Hepatic stellate cell (primary cell): ENCODE measurements at places on chromosomes 12 and 14.

DNA sequence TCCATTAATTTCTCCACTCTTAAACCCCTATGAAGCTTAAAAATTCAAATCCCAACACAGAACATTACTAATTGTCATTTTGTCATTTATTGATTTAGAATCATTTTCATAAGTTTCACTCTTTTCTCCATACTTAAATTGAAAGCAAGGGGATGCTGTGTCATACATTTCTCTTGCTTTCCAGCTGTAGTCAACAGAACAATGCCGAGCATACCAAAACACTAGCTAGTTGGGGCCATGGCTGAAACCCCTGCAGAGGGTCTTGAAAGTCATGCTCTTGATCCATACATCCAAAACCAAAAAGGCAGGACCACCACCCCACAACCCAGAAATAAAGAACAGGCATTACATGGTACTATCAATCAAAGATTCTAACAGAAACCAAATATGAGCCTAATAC is 9.0 kb downstream of the EXOC5 start:
- no peak for DNase-seq

DNA sequence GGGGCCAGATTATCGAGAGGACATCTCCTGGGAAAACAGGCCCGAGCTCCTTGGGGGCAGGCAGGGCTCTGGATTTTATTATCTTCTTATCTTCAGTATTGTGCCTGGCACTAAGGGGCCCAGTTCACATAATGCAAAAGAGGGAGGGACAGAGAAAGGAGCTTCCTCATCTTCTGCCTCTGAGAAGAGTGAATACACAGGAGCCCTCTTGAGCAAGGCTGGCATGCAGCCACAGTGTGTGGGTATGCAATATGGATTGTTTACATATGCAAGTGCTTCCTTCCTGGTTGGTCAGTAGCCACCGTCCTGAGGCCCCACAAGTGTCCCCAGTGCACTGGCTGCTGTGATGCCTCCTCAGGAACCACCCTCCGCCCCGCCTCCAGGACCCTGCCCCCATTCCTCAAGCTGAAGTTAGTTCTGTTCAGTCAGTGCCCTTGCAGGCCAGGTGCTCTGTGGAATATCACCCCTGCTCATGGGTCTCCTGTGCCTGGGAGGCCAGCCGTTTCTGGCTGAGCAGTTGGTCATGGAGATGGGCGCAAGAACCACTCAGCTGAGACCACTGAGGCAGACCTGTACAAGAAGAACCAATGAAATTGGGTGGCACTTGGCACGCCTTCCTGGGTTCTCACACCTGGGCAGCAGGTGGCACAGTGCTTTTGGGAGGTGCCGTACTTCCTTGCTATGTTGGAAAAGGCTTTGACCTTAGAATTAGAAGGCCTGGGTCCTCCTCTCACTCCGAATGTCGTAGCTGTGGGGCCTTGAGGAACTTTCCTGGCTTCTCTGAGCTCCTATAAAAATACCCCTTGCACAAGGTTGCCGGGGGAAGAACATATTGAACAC is 35.1 kb upstream of the ACTN1 start:
- DNase-seq, result no peak

GRCh38 chr14:31118892-31119291 is 88.7 kb downstream of the HECTD1 start:
- no peak for DNase-seq

- no peak for DNase-seq
Observed at GRCh38 chr14:89201645-89202044, 215.4 kb downstream of the FOXN3 start.

GRCh38 chr12:82650627-82651337 is 35.9 kb upstream of the TMTC2 start:
- no peak for DNase-seq

DNA sequence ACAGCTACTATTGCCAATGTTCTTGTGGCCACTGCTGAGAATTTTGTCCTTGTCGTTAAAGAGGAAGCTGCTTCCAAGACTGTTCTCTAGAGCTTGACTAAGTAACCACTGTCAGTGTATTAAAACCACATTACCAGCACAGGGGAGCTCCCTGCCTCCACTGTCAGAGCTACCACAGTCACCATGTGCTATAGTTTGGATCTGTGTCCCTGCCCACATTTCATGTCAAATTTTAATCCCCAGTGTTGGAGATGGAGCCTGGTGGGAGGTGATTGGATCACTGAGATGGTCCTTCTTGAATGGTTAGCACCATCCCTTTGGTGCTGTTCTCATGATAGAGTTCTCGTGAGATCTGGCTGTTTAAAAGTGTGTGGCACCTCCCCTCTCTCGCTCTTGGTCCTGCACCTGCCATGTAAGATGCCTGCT is 23.2 kb upstream of the RAP1B start:
- DNase-seq, result no peak

- no peak for DNase-seq
Observed at GRCh38 chr12:25681580-25681979, 128.5 kb upstream of the LMNTD1 start.

GRCh38 chr12:50213439-50213838 is 46.3 kb upstream of the CERS5 start:
- no peak for DNase-seq

- DNase-seq, result no peak
Observed at GRCh38 chr12:105469211-105469610, 138.7 kb downstream of the C12orf75 start.

GRCh38 chr14:49982501-49982951 is 89.6 kb downstream of the ARF6 start:
- peak; percentile 67 for DNase-seq

DNA sequence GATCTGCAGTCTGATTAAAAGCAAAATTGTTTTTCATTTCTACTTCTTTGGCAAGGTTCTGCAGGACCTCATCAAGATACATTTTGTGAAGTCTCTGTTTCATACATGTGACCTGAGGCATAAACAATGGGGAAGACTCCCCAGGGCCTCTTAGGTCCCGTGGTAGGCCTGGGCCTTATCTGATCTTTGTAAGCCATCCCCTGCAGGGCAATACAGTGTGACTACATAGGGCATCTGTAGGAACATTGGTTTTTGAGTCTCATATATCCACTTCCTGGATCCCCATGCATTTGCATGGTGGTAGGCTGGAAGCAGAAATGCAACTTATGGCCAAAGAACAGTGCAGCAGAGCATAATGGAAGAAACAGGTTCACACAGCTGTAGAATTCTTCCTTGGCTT is 6.0 kb downstream of the FAR2 start:
- no peak for DNase-seq

- no peak for DNase-seq
Observed at GRCh38 chr12:71438670-71439361, 782 bp upstream of the LGR5 start.

DNA sequence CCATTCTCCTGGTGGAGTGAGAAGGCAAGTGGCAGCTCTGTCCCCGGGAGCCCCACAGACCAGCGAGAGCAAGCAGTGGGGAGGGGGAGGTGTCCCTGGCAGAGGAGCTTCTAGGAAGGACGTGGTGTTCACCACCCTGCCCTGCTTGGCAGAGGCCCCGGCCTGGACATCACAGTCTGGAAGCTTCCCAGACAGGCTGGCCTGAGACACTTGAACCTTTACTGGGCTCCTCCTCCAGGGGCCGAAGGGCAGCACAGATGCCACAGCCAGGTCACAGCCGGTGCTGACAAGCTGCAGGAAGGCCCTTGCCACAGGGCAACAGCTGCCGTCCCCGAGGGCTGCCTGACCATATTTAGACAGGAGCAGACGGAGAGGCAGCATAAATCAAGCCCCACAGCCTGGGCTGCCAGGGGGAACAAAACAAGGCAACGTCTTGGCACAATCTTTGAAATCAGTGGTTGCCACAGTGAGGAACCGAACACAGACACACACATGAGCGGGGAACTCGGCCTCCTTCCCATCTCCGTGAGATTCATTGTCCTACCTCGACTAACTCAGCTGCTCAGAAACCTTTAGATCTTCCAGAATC is 28.5 kb downstream of the PRIMA1 start:
- no peak for DNase-seq

GRCh38 chr12:62694116-62694515 is 227.5 kb downstream of the MON2 start:
- no peak for DNase-seq

- DNase-seq, result no peak
Observed at GRCh38 chr14:72916174-72916573, 10.1 kb upstream of the DCAF4 start.

GRCh38 chr12:56581418-56582145 is 48.5 kb downstream of the BAZ2A start:
- DNase-seq, result no peak

- DNase-seq, result no peak
Observed at GRCh38 chr14:60510951-60511599, 2.1 kb downstream of the SIX6 start.

GRCh38 chr12:24945845-24946244 is 3.1 kb downstream of the BCAT1 start:
- no peak for DNase-seq

GRCh38 chr12:88876857-88877256 is 296.6 kb upstream of the KITLG start:
- no peak for DNase-seq

- no peak for DNase-seq
Observed at GRCh38 chr12:5756338-5756842, 188.7 kb downstream of the ANO2 start.

DNA sequence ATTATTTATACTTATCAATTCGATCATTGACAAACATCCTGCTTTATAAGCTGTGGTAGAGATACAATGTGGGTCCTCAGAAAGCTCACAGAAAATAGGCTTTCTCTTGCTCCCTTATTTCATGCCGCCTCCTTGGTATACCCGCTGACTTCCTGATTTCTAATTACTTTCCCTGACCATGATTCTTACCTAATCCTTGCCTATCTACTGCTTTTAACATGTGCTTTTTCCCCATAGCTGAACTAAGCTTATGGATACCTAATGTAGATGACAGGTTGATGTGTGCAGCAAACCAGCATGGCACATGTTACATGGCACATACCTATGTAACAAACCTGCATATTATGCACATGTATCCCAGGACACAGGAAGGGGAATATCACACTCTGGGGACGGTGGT is 65.1 kb downstream of the ITPR2 start:
- no peak for DNase-seq

GRCh38 chr12:46219132-46219876 is 49.5 kb downstream of the SLC38A1 start:
- no peak for DNase-seq

GRCh38 chr12:3461391-3461790 is 29.6 kb upstream of the PRMT8 start:
- DNase-seq, result no peak

GRCh38 chr14:78985668-78986381 is 815.7 kb downstream of the NRXN3 start:
- DNase-seq, result no peak

DNA sequence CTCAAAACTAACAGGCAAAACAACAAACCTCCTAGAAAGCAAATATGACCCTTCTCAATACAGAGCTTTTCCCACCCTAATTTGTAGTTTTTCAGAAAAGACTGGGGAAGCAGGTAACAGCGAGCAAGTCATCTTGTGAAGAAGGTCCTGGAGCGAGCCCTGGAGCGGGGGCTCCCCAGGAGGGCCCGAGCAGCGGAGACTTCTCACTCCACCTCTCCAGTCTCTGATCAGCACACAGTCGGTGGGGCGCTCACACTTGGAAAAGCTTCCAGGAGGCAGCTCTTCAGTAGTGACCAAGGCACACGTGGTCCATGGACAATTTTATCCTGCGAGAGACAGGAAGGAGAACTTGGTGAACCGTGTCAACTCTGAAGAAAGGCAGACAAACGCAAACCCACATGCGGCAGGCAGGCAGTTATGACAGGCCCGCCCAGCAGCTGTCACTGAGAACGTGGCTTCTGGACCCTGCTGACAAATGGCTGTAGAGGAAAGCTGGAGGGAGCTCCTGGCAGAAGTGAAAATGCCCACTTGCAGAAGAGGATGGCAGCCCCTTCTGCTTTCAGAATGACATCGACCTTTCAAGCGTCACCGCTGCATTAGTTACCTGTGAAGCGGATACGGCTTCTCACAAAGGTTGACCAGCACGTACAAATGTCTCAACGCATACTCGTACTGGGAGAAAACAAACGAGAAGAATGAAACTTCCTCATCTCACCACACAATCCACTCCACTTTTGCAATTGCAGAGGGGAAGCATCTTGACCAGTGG is 44.2 kb downstream of the LGMN start:
- DNase-seq, result no peak

- no peak for DNase-seq
Observed at GRCh38 chr14:51035611-51036192, 59.2 kb downstream of the TRIM9 start.

- DNase-seq, result no peak
Observed at GRCh38 chr14:104871145-104871655, 6.1 kb downstream of the CEP170B start.

- no peak for DNase-seq
Observed at GRCh38 chr14:70021548-70022220, 142.5 kb downstream of the SMOC1 start.

- no peak for DNase-seq
Observed at GRCh38 chr14:34138175-34138574, 187.3 kb upstream of the EGLN3 start.

GRCh38 chr14:30297876-30298795 is 260.8 kb upstream of the G2E3 start:
- no peak for DNase-seq

DNA sequence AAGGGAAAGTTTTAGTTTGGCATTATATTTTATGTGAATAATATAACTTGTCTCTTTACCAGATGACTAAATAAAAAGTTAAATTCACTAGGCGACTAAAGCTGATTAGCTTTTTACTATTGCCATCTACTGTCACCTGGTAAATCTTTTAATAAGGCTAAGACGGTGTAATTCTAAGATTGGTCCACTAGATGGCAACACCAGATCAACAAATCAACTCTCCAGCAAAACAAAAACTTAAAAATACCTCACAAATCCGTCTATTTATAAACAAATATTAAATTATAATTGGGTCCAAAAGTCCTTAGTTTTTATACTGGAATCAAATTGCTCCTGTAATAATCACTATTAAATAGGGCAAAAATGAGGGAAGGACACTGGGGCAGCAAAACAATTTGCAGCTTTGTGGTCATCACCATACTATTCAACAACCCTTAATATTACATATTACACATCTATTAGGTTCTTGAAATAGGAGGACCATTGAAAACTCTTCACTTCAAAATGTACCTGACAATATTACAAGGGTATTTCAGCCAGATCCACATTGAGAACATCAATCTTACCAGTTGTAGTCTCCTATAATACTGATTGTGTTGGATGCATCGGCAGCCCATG is 47.9 kb downstream of the GALC start:
- no peak for DNase-seq

DNA sequence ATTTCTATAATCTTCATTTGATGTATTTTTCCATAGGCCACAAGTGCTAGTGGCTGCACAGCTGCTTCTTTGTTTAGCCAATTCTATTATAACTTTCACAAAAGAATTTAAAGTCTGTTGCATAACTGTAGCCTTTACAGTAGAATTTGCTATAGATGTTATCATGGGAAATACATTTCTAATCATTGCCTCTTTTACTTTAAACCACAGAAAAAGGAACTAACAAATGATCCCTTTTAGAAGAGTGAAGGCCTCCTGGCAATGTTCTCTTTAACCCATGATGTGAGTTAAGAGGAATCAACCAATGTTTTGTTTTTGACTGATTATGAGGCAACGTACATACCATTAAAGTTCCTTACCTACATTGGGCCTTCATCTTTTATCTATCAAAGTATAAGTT is 68.8 kb downstream of the RPL10L start:
- DNase-seq, result no peak
